Effector memory CD4-positive, alpha-beta T cell (primary cell): ENCODE measurements at places on chromosomes 6 and 20.

DNA sequence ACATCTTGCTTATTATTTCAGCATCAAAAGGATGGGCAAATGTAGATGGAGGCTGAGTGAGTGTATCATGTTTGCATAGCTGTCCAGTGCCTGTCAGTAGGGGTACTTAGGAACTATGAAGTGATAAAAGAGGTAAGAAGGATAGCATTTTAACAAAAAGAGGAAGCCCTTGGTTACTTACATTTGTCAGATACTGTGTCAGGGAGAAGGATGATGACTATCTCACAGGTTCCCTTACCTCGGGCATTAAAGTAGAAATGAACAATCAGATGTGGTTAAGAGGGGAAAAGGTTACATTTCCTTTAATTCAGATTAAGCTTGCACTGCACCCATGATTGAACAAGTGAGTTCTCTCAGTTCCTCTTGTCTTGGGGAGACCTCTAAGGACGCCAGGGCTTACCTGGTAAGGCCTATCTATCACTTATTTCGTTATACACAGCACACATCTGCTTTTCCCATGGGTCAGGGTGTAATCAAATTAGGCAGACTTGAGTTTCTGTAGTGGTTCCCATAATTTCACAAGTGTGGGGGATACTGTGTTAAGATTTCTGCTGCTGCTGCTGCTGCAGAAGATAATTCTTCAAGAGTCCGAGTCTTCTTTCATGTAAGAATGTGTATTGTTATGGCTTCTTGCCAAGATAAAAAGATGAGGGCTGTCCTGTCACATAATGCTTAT is 4.5 kb downstream of the FOXO3 start:
- no peak overlapping the region for H3K4me3 ChIP-seq
- no peak for DNase-seq
- H3K36me3 ChIP-seq = peaks cover 10% of the 10 kb centered on the region
- H3K4me1 ChIP-seq = peaks cover 29% of the 10 kb centered on the region

- no peaks in the 10 kb centered on the region for H3K27me3 ChIP-seq
- H3K27ac ChIP-seq = no peak overlapping the region
- DNase-seq = no peak
- H3K36me3 ChIP-seq = no peaks in the 10 kb centered on the region
- H3K4me3 ChIP-seq = no peak overlapping the region
Observed at GRCh38 chr6:44480097-44480541, 92.6 kb downstream of the CDC5L start.

GRCh38 chr6:134310817-134311216 is 7.1 kb downstream of the SGK1 start:
- no peaks in the 10 kb centered on the region for H3K36me3 ChIP-seq
- no peaks in the 10 kb centered on the region for H3K4me1 ChIP-seq
- H3K4me3 ChIP-seq = no peak overlapping the region
- H3K27me3 ChIP-seq = no peaks in the 10 kb centered on the region

- H3K4me1 ChIP-seq = no peaks in the 10 kb centered on the region
- no peak overlapping the region for H3K4me3 ChIP-seq
- H3K27me3 ChIP-seq = peaks cover 3% of the 10 kb centered on the region
- no peak overlapping the region for H3K27ac ChIP-seq
- no peak for DNase-seq
Observed at GRCh38 chr20:4299773-4300172, 284.4 kb upstream of the RNF24 start.

GRCh38 chr20:32980131-32980941 is 23.9 kb downstream of the SUN5 start:
- H3K27me3 ChIP-seq = no peaks in the 10 kb centered on the region
- no peak for DNase-seq
- H3K27ac ChIP-seq = no peak overlapping the region
- no peak overlapping the region for H3K4me3 ChIP-seq
- H3K4me1 ChIP-seq = peaks cover 4% of the 10 kb centered on the region
- no peaks in the 10 kb centered on the region for H3K36me3 ChIP-seq

DNA sequence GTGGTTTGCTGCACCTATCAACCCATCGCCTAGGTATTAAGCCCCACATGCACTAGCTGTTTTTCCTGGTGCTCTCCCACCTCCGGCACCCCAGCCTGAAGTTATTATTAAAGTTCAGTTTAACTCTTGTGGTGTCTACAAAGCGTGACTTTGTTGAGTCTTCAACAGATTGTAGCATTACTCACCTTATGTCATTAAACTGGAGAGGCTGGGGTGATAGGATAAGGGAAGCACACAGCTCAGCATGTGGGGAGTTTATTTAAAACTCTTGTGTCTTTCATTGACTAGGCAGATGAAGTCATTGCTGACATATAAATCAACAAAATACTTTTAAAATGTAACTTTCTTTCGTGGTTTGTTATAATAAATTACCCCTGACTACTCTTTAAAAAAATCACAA is 84.7 kb upstream of the GCM1 start:
- no peak for DNase-seq
- H3K27ac ChIP-seq = no peak overlapping the region
- H3K4me1 ChIP-seq = peaks cover 3% of the 10 kb centered on the region
- H3K4me3 ChIP-seq = no peak overlapping the region
